ENCODE measurements at places on chromosomes 3 and 15.

GRCh38 chr3:43207628-43208085 is 78.7 kb upstream of the SNRK start:
- no peak for DNase-seq

GRCh38 chr15:90054618-90055097 is 47.6 kb downstream of the IDH2 start:
- DNase-seq: no peak

GRCh38 chr3:101223016-101223415 is 97.4 kb downstream of the IMPG2 start:
- DNase-seq: no peak

GRCh38 chr3:187274977-187275338 is 16.6 kb downstream of the MASP1 start:
- DNase-seq: no peak

GRCh38 chr3:13479332-13479581 is 849 bp upstream of the HDAC11 start:
- no peak for DNase-seq

- DNase-seq: no peak
These were observed 14.0 kb downstream of the ITPR1 start for GRCh38 chr3:4507024-4507596.

DNA sequence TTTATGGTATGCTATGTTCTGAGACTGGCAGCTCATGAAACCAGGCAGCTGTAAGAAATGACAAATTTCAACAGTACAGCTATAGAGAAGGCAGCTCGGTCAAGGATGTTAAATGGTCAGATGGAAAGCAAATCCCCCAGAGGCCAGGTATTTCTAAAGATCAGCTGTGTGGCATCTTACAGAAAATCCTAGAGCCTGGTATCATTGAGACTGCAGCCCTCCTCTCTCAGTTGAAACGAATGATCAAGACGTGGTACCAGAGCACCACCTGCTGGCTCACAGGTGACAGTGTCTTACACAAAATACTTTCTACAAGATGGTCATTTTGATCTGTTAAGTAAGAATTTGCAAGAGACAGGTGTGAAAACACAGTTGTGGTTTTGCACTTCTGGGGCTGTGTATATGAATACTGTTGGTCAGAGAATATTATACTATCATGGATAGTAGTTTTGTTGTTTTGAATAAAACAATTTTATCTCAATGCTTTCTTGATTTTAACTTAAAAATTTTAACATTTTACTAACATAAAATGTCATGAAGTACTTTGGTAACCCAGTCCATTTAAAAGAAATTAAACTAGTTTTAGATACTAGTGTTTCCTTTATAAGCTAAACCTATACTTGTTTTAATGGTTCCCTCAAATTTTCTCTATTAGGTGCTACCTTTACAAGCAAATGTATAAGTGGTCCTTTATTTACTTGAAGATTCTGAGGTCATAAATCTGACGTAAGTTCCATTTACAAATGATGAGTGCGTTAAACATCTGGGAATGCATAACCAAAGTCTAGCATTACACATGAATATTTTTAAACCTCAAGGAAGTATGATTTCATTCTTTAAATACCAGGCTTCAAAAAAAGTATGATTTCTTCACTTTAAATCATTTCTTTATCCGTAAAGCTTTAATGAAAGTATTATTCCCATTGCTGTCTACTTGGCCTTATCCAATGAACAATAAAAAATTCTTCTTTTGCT is 121.8 kb downstream of the PDZRN3 start:
- DNase-seq: peak; percentile 24

All from hematopoietic multipotent progenitor cell treated with erythropoietin and hydrocortisone succinate and interleukin-3 and kit ligand, for 17 days (in vitro differentiated cells).